ENCODE measurements at places on chromosomes 6 and 20.

DNA sequence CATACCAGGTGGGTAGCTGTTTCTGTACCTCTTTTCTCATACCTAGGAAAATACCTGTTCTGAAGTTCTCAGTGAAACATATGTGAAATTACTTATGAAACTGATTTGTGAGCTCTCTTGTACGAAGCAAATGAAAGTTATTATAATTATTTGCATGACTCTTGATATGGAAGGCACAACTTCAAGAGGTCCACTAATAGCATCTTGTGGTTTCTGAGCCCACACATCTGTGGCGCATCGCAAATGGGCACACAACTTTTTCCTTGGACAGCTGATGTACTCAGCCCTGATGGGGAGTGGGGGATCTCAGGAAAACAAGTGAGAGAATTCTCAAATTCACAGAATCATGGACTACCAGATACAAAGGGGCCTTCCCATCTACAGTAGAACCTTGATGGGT lies 432.3 kb downstream of the CD83 start:
- no peak for DNase-seq

DNA sequence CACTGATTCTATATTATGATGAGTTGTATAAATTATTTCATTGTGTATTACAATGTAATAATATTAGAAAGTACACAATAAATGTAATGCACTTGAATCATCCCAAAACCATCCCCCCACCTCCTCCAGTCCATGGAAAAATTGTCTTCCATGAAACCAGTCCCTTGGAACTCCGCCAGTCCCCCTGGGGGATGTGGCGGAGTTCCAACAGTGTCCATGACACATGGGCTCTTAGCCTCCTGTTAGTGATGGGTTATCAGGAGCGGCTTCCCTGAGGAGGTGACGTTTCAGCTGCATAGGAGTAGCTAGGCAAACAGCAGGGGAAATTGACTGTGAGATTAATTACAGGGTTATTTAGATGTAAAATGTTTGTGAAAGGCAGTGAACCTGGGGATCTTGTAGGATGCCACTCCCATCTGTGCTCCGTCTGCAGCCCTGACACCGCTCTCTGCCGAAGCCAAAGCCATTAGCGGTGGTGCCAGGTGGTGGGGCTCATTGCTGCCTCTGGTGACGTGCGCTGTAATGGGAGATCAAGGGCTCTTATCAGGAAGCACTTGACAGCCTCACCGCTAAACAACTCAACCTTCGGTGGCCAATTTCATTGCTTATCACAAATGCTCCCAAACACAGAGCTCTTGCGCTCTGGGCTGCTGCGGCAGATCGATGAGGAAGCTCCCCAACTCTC lies 81.6 kb upstream of the MC3R start:
- no peak for DNase-seq

- no peak for DNase-seq
Measured at GRCh38 chr6:139943391-139943790, 568.9 kb upstream of the CITED2 start.

- peak; percentile 17 for DNase-seq
Measured at GRCh38 chr6:119077643-119078375, 655 bp downstream of the FAM184A start.

DNA sequence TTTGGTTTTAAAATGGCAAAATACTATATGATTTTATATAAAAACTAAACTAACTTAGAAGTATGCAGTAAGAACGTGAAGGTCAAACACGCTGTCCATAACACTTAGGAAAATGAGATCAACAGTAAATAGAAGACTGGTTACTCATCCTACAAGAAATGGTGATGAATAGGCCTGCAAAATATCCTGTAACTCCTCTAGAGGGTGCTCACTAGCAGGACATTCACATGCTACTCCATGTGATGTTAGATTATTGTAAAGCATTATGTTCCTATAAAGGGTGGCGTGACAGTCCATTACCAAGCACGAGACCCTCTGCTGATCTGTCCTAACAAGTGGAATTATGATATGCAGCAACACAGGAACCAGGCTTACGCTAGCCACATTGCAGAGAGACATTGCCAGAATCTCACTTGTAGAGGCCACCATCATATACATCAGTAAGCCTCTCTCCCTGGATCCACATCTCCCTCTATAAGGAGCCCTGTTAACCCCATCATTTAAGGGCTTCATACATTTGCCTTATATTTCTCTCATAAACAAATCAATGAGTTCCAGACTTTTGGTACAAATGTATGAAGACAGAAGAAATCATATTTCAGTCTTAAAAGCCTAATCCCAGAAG lies 18.0 kb upstream of the DEFB129 start:
- peak; percentile 53 for DNase-seq

- no peak for DNase-seq
Measured at GRCh38 chr6:15580326-15580725, 82.5 kb downstream of the DTNBP1 start.

- DNase-seq = peak; percentile 59
Measured at GRCh38 chr20:57509665-57510237, 15.2 kb downstream of the CTCFL start.

- no peak for DNase-seq
Measured at GRCh38 chr20:17584689-17585088, 14.8 kb downstream of the DSTN start.

DNA sequence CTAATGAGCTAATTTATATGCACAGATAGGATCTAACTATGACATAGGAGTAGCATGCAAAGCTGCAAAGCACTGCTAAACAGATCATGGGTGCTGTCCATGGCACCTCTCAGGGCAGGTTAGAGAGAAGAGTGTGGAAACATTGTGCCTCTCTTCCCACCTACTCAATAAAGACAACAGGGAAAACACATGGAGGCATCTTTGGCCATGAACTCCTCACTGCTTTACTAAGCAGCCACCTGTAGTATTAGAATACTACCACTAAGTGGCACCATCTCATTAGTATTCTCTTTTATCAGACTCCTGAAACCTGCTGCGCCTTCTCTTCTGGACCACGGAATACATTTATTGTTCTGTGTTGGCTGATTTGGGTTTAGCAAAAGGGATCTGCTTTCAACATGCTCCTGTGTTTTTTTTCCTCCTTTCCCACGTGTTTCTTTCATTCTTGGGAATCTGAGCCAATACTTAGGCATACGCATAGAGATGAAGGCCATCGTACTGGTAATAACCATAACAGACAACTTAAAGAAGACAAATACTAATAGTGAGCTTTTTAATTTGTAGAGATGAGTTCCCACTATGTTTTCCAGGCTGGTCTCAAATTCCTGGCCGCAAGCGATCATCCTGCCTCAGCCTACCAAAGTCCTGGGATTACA lies 9.4 kb upstream of the HDDC2 start:
- DNase-seq = peak; percentile 42

GRCh38 chr6:50965495-50965894 lies 146.8 kb downstream of the TFAP2B start:
- DNase-seq = no peak

- DNase-seq = peak; percentile 75
Measured at GRCh38 chr6:104859225-104860146, at the start of gene HACE1. TSS of gene HACE1 (minus strand) at chr6:104859919. CDS start at chr6:104859642, 277 bp downstream.

DNA sequence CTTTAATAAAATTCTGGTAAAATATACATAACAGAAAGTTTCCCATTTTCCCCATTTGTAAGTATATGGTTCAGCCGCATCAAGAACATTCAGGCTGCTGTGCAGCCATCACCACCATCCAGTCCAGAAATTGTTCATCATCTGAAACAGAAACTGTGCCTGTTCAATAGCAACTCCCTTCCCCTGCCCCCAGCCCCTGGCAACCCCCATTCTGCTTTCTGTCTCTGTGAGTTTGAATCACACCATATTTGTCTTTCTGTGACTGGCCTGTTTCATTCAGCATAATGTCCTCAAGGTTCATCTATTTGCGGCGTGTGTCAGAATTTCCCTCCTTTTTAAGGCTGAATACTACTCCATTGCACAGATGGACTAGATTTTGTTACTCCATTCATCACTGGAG lies 19.1 kb downstream of the VSTM2L start:
- DNase-seq = no peak

- DNase-seq = no peak
Measured at GRCh38 chr6:168559574-168560098, 118.7 kb downstream of the SMOC2 start.

GRCh38 chr6:22363714-22364239 lies 66.9 kb upstream of the PRL start:
- DNase-seq = no peak

GRCh38 chr20:17940224-17940971 lies 28.2 kb downstream of the SNX5 start:
- DNase-seq = no peak

Measured in RPMI8226 (cell line).